Hematopoietic multipotent progenitor cell treated with erythropoietin and hydrocortisone succinate and interleukin-3 and kit ligand, for 17 days (in vitro differentiated cells): ENCODE measurements at places on chromosomes 5 and 9.

DNA sequence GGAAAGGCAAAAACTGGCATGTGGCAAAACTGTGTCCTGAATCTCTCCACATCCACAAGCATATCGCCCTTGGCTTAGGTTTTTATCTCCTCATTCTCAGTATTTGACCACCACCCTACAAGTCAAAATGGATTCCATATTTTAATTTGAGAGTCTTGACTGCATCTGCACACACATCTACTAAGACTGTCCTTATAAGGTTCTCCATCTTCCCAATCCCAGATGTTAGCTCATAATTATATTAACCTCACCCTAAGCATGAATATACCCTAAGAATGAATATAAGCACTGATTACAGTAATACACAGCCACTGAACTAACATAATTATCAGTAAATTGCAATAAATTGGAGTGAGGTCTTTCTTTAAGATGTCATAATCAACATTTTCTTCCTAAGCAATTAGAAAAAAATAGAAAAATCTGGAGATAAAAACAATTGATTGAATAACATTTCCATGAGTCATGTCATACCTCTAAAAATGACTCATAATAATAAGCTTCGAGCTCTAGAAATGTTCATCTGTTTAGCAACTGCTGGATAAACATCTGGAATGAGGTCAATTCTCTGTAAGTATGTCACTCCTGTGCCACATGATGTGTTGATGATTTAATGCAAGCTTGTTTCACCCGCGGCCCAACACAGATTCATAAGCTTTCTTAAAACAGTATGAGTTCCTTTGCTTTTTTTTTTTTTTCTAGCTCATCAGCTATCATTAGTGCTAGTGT is 39.9 kb upstream of the PAM start:
- DNase-seq, result no peak

DNA sequence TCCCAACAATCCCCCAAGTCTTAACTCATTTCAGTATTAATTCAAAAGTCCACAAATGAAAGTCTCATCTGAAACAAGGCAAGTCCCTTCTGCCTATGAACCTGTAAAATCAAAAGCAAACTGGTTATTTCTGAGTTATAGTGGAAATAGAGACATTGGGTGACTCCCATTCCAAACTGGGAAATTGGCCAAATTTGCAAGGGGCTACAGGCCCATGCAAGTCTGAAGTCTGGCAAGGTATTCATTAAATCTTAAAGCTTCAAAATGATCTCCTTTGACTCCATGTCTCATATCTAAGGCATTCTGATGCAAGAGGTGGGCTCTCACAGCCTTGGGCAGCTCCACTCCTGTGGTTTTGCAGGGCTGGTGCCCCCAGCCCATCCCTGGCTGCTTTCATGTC is 167.9 kb downstream of the HTR1A start:
- DNase-seq, result no peak

- DNase-seq, result no peak
Observed at GRCh38 chr9:124768750-124769548, 2.2 kb downstream of the NR6A1 start.

- DNase-seq, result no peak
Observed at GRCh38 chr5:1401536-1402138, 43.6 kb downstream of the SLC6A3 start.

- no peak for DNase-seq
Observed at GRCh38 chr5:134462047-134462575, 50.4 kb upstream of the CDKN2AIPNL start.
